Hematopoietic multipotent progenitor cell treated with erythropoietin and hydrocortisone succinate and interleukin-3 and kit ligand, for 8 days (in vitro differentiated cells): ENCODE measurements at places on chromosomes 1 and 21.
A peak's percentile ranks its signal among the peaks of the same experiment; 100 is the strongest.

DNA sequence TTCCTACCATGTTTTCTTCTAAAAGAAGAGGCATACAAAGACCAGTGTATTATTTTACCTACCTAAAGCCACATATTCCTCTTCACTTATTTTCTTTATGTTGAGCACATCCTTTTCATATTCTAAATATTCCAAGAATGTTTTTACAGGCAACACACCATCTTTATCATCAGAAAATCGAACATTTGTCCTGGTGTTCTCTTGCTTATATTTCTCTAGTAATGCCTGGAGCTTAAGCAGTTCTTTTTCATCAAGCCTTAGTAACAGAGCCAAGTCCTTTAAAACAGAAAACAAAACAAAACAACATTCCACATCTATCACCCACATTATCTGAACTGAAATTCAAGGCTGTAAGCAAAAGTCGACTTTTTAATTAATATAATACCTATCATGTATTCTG lies 88.7 kb downstream of the IARS2 start:
- DNase-seq, result no peak

DNA sequence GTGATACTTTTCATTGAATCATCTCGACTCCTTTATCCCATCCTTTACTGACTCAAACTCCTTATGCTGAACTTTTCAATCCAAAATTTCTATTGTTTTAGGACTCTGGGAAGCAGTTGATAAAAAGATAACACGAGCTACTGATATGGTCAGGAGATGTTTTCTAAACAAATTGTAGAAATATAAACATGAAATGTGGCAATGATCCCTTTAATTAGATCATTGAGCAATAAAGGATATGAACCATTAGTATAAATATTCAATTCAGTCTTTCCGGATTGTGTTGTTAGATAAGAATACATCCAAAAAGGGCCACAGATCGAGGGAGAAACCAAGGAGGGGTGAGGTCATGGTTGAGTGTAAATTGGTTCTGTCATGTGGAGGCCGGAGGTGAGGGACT lies 88.4 kb downstream of the NID1 start:
- DNase-seq, result no peak

GRCh38 chr1:97042551-97042950 lies 321.0 kb downstream of the PTBP2 start:
- DNase-seq, result no peak

- peak; percentile 31 for DNase-seq
Measured at GRCh38 chr1:14113841-14114567, 414.0 kb downstream of the PRDM2 start.

GRCh38 chr1:152111515-152111968 lies 3.7 kb downstream of the TCHH start:
- DNase-seq, result peak; percentile 20

DNA sequence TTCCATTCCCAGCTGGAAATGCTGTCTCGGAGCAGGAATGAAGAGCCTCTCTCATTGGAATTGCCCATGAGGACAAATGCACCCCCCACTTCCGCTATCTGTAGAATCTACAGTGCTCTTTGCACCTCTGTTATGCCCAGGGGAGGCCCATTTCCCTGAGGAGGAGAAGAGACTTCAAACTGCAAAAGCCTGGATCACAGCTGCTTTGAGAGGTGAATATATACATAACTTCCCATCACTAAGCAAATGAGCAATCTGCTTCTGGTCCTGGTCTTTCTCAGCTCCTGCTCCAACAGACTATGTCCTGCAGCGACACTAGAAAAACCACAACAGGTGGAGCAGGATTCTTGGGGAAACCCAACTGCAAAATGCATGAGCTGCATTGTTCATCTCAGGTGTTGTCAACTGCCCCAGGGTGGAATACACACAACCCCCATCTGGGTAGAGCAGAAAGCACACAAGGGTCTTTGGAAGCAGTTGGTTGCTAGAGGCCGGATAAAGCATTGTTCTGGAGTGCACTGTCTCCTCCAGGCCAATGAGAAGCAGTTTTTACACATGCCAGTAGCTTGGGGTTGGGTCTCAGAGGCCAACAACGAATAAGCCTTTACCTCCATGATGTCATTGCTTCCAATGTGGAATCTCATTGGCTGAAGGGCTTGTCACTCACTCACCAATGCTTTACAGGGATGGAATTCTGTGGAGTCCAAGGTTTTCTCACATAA lies 67.7 kb upstream of the RAB4A start:
- peak; percentile 34 for DNase-seq

GRCh38 chr1:167630568-167631385 lies 745 bp downstream of the RCSD1 start:
- DNase-seq, result no peak

DNA sequence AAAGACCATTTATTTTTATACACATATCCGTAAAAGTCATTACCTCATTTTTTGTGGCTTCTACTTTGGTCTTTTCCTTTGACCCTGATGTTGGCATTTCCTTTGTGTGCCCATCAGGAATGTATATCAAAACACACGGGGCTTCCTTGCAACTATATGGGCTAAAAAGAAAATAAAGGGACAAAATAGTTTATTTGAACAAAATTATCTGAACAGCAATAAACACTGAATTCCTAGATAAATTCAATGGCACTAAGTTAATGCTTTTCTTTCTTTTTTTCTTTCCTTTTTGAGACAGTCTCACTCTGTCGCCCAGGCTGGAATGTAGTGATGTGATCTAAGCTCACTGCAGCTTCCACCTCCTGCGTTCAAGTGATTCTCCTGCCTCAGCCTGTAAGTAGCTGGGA lies 45.2 kb downstream of the EPRS1 start:
- DNase-seq, result no peak

GRCh38 chr1:220318673-220319072 lies 46.4 kb upstream of the RAB3GAP2 start:
- DNase-seq, result no peak

DNA sequence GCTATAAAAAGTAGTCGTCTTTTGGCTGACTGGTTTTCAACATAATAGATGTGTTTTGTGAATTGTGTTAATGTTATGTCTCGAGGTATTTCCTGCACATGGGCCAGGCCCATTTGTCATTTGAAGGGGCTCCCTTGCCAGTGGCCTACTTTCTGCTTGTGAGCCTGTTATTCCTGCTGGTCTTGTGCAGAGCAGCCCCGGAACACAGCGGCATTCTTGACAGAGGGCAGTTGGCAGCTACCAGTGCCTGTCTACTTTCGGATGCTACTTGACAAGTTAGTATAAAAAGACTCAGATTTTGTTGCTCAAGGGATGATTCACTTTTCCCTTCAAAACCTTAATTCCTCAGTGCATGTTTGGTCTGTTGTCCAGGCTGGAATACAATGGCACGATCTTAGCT lies 28.5 kb downstream of the PGM1 start:
- DNase-seq, result no peak

DNA sequence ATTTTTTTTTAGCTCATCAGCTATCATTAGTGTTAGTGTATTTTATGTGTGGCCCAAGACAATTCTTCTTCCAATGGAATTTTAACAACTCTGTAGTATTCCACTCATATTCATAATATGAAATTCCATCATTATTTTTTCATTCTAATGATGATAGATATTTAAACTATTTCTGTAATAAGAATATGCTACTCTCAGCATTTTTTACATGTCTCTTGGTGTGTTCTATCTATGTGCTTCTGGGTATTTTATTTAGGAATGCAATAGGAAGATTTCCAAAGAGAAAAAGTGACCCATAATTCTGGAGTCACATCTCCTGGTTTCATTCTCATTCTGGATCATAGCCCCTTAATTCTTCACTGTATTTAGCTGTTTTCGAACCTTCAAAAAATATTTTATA lies 109.5 kb downstream of the LRRC53 start:
- DNase-seq, result no peak

GRCh38 chr1:51482881-51483280 lies 36.2 kb downstream of the EPS15 start:
- no peak for DNase-seq

- no peak for DNase-seq
Measured at GRCh38 chr1:234578735-234579134, 31.2 kb downstream of the IRF2BP2 start.

GRCh38 chr1:221122501-221122900 lies 243.3 kb downstream of the HLX start:
- DNase-seq, result no peak

DNA sequence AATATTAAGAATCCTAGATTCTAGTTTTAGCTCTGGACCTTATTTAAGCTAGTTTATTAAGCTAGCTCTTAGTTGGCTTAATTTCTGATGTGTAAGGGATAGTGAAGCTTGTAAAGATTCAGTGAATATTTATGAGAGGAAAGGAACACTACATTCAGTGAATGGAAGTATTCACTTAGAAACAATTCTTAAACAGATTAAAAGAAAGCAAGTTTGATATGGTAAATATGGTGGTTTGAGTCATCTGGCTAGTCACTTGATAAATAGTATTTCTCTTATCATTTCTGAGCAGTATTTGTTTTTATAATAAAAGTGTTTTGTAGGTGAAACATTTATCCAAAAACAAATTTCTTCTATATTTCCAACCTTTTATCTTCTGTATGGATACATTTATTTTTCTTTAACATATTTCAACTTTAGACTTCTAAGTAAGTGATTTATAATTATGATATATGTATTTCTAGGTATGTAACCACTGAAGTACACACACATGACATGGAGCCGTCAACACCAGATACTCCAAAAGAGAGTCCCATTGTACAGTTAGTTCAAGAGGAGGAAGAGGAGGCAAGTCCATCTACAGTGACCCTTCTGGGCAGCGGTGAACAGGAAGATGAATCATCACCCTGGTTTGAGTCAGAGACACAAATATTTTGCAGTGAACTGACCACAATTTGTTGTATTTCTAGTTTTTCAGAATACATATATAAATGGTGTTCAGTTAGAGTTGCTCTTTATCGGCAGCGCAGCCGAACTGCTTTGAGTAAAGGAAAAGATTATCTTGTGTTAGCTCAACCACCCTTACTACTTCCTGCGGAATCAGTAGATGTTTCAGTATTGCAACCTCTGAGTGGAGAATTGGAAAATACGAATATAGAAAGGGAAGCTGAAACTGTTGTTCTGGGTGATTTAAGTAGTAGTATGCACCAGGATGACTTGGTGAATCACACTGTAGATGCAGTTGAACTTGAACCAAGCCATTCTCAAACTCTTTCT lies 55.6 kb downstream of the SUCO start:
- DNase-seq, result peak; percentile 34

- DNase-seq, result no peak
Measured at GRCh38 chr1:52672946-52673345, 25.2 kb downstream of the COA7 start.

DNA sequence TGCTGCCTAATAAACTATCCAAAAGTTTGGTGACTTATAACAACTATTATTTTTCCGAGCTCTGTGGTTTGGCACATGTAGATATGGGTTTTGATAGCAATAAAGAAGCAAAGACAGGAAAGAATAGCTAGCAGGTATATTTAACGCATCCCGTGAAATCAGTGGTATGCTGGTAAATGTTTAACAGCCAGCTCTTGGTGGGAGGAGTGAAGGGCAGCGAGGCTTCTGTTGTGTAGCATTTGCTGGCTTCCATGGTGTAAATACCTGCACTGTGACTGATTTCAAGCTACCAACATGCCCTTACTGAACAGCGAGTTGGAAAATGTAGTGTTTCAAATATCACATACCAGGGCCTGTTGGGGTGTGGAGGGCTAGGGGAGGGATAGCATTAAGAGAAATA lies 291.0 kb downstream of the PRDM2 start:
- no peak for DNase-seq

GRCh38 chr1:172279939-172280636 lies 140.4 kb upstream of the C1orf105 start:
- no peak for DNase-seq

- no peak for DNase-seq
Measured at GRCh38 chr1:225146478-225146877, 217.0 kb downstream of the DNAH14 start.

DNA sequence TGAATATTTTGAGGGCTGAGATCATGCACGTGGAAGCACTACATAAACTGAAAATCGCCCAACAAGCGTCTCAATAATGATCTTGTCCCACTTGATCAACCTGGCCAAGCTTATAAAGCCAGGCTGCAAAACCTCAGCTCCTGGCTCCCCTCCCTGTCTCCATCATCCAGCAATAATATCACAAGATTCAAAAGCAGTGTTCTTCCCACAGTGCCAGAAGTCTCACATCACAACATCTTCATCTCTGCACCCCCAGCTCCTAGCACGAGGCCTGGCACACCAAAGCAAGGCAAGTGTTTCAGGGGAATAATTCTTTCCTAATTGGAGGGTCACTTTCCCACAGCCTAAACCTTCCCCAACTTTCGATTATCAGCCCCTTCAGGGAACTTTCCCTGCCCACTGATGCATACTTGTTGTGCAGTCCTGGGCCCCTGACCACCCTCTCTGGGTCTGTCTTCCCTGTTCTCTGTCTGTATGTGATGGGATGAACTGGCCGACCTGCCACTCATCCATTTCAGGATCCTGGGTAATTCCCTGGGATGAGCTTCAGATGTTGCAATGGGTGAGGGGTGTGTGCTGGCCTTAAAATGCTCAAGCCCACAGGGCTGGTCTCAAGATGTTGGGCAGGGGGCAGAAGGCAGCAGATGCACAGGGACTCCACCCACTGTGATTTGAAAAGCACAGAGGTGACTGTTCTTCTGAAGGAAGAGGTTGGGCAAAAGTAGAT lies 129.0 kb downstream of the DMRTB1 start:
- no peak for DNase-seq

DNA sequence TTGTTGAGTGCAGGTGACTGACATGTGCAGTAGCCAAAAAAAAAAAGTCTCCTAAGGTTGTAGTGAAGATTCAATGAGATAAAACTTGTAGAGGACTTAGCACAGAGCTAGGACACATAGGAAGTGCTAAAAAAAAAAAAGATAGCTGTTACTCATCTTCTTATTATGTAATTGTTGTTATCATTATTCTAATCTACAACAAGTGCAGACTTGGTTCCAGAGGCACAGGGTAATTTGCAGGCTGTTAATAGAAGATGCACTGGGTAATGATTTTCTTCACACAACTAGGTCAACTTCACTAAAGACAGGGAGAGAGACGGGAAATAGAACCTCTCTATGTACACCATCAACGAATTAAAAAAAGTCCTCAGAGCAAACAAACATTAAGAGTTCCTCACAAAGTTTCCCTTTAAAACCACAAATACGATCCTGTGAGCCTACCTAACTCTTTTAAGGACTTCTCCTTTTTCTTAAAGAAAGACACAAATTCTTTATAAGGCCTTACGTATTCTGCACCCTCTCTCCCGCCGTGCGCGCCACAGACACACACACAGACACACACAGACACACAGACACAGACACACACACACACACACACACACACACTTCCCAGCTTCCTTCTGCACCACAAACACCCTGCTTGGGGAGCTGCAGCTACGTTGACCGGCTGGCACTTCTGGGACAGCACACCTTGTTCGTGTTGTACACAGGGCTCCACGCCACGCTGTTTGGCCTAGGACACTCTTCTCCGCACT lies 49.8 kb upstream of the GADD45A start:
- peak; percentile 17 for DNase-seq

- DNase-seq, result no peak
Measured at GRCh38 chr1:3945222-3945621, 45.1 kb upstream of the C1orf174 start.

- DNase-seq, result no peak
Measured at GRCh38 chr1:233114159-233114558, 163.7 kb downstream of the NTPCR start.
